ENCODE measurements at places on chromosomes 13 and 19. TPM values are rescaled to one million over a fixed set of nuclear protein-coding genes. Genes with fewer than 3 reads are reported as not detected.

The ZNF492 gene
- 0.42 TPM for total RNA-seq

DNA sequence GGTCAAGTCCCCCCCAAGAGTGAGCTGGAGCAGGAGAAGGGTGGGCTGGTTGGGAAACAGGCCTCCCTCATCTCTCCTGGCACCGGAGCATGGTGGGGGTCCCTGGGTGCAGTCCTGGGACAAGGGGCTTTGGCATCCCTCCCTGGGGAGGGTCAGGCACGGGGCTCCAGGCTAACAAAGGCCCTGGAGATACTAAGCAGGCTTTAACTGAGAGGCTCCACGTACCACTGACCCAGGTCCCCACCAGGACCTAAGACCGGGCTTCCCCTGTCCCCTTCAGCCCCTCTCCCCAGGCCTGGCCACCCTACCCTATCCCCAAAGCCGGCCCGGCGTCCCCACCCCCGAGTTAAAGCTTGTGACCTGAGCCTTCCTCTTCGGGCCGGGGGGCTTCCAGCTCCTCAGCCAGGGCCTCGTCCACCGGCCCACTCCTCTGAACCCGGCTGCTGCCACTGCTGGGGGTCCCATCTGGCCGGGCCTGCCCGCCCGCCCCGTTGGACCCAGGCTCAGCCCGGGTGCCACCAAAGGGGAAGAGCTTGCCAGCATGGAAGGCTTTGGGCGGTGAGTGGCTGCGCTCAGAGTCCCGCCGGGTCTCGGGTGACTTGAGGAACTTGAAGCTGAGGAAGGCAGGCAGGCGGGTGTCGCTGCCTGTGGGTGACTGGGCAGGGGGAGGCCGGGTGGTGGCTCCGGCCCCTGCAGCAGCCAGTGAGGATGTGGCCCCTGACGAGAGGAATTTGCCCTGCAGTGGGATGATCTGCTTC, 10.1 kb downstream of the ANO8 start:
- H3K4me3 ChIP-seq = no peak overlapping the region
- no peak overlapping the region for H3K27ac ChIP-seq
- DNase-seq = no peak
- peaks cover 65% of the 10 kb centered on the region for H3K4me1 ChIP-seq
- peaks cover 5% of the 10 kb centered on the region for H3K27me3 ChIP-seq

DNA sequence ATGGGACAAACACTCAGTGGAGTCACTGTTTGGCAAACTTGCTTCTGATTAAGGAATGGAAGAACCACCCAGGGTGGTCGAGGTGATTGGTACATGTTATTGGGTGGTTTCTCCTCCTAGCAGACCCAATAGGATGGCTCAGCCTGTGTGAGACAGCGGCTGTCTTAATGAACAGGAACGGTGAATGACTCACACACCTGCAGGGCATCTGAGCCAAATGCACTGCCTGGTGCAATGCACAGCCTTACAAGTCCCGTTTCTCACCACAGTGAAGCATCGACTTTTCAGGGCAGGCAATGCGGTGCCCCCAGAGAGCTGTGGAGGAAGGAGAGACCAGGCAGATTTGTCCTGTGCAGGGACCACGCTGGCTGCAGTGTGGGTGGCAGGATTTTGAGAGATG, 238.5 kb downstream of the FGF9 start:
- H3K36me3 ChIP-seq = no peaks in the 10 kb centered on the region
- H3K4me1 ChIP-seq = no peaks in the 10 kb centered on the region
- no peaks in the 10 kb centered on the region for H3K27me3 ChIP-seq
- DNase-seq = no peak
- no peak overlapping the region for H3K27ac ChIP-seq

DNA sequence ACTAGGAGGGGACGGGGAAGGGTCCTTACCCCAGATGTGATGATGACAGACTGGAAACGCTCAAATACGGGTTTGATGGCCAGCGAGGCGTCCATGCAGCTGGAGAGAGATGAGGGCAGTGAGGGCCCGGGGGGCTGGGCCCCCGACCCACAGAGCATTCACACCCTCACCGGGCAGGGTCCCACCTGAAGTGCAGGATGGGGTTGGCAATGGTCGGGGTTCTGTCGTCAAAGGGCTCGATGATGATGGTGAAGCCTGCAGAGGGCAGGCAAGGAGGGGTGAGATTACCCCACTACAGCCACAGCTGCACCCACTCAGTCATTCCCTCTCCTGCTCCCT, 13.0 kb downstream of the ERCC2 start:
- no peak overlapping the region for H3K27ac ChIP-seq
- no peak overlapping the region for H3K4me3 ChIP-seq
- no peaks in the 10 kb centered on the region for H3K4me1 ChIP-seq

DNA sequence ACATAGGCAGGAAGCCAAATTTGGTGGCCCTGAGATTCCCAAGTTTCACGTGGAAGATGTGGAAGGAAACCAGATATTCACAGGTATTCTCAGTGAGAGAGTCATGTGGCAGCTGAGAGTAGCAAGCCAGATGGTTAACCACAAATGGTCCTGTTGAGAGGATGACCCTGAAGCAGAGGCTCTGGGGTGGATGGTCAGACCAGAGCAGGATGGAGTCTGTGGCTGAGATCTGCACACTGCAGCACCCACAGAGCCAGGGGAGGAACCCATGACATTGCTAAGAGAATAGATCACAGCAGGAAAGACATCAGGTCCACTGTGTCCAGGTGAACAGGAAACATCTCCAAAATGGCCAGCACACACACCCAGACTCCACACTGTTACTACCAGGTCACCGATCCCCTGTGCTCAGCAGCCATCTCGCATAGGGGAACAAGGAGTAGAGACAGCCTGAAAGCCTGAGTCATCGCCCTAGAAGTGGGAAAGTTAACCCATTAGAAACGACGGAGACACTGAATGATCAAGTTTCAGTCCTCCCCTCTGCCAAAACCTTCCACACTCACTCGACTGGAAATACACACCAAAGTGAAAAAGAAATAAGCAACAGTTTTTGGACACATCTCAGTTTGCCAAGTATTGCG, 160.0 kb downstream of the RBM26 start:
- H3K4me3 ChIP-seq = no peak overlapping the region
- H3K36me3 ChIP-seq = no peaks in the 10 kb centered on the region
- H3K27ac ChIP-seq = no peak overlapping the region
- no peaks in the 10 kb centered on the region for H3K27me3 ChIP-seq

DNA sequence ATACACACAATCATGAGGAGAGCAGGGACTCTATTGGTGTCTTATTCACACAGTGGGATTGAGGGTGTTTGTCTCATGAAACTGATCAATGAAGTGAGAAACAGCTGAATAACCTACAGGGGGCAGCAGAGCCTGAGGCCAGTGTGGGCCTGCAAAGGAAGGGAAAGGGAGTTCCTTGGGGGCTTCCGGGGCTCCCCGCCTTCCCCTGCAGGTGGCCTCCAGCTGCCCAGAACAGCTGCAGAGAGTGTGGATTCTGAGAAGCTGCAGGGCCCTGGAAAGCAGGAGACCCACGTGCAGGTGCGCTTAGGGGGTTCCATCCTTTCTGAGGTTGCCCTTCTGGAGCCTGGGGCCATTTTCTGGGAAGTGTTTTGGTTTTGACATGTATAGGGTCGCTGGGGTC, 20.1 kb downstream of the ZNF763 start:
- H3K4me1 ChIP-seq = peaks cover 19% of the 10 kb centered on the region
- H3K36me3 ChIP-seq = no peaks in the 10 kb centered on the region
- no peak overlapping the region for H3K27ac ChIP-seq
- H3K27me3 ChIP-seq = no peaks in the 10 kb centered on the region

- no peak overlapping the region for H3K4me3 ChIP-seq
- no peak overlapping the region for H3K27ac ChIP-seq
- peak; percentile 75 for DNase-seq
- no peaks in the 10 kb centered on the region for H3K4me1 ChIP-seq
- no peaks in the 10 kb centered on the region for H3K36me3 ChIP-seq
These were observed 100.6 kb upstream of the PABPC3 start for GRCh38 chr13:24995225-24995804.

The ZDHHC20 gene
- 47.4 TPM for total RNA-seq

The S1PR4 gene
- 5.5 TPM for total RNA-seq

GRCh38 chr19:39969266-39969665, 1.7 kb upstream of the PSMC4 start:
- H3K4me3 ChIP-seq = no peak overlapping the region
- peaks cover 23% of the 10 kb centered on the region for H3K36me3 ChIP-seq
- no peak overlapping the region for H3K27ac ChIP-seq
- no peak for DNase-seq

DNA sequence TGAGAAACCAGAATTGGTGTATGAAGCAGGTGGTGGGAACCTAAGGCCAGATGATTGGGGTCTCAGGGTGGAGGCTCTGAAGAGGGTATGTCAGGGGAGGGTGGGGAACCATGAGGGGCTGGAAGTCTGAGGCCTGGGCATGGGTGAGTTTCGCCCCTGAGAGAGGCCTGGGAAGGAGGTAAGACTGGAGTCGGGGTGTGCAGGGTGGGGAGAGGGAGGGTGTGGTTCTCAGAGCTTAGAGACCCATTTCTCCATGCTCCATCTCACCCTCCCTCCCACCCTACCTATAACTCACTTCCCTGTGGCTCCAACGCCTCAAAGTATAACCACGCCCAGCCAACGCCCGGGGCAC, 1.0 kb upstream of the KLHL26 start:
- peaks cover 45% of the 10 kb centered on the region for H3K4me1 ChIP-seq
- DNase-seq = no peak
- H3K27ac ChIP-seq = peak overlapping the region; percentile 85
- H3K4me3 ChIP-seq = peak overlapping the region; percentile 84
- no peaks in the 10 kb centered on the region for H3K36me3 ChIP-seq

DNA sequence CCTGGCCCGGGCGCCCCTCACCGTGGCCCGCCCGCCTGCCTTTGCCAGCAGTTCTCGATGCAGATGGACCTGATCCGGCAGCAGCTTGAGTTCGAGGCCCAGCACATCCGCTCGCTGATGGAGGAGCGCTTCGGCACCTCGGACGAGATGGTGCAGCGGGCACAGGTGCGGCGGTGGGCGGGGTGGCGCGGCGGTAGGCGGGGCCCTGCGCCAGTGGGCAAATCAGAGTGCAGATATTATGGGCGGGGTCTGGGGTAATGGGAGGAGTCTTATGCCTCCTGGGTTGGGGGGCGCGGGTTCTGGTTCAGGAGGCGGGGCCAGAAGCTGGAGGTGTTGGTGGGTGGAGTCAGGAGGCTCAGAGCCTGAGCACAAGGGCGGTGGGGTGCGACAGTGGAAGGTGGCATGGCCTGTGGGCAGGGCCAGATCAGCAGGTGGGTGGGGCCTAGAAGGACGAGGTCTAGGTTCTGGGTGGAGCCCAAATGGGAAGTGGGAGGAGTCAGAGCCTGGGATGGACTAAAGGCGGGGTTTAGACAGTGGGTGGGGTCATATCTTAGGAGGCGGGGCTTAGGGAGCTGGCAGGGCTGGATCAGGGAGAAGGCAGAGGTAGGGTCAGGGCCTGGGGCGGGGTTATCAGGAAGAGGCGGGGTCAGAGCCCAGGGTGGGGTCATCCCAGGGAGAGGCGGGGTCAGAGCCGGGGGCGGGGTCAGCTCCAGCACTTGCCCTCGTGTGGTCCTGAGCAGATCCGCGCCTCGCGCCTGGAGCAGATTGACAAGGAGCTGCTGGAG, 5.6 kb downstream of the APC2 start:
- H3K36me3 ChIP-seq = no peaks in the 10 kb centered on the region
- no peak overlapping the region for H3K27ac ChIP-seq
- no peak for DNase-seq

GRCh38 chr13:28744091-28744536, 25.3 kb upstream of the SLC46A3 start:
- no peaks in the 10 kb centered on the region for H3K4me1 ChIP-seq
- no peak overlapping the region for H3K27ac ChIP-seq
- no peaks in the 10 kb centered on the region for H3K36me3 ChIP-seq
- H3K27me3 ChIP-seq = no peaks in the 10 kb centered on the region

The SKA3 gene
- total RNA-seq = 0.23 TPM

The OR4F17 gene
- total RNA-seq = not detected

Measured in esophagus muscularis mucosa (tissue), 4 donors.